ENCODE measurements at places on chromosomes 7 and 10.

GRCh38 chr7:36949711-36950600, 225.7 kb upstream of the AOAH start:
- peaks cover 46% of the 10 kb centered on the region for H3K4me1 ChIP-seq
- no peak overlapping the region for H3K27ac ChIP-seq

GRCh38 chr7:116316838-116317628, 106.7 kb downstream of the TES start:
- no peaks in the 10 kb centered on the region for H3K36me3 ChIP-seq
- no peaks in the 10 kb centered on the region for H3K4me1 ChIP-seq
- peak overlapping the region; percentile 21 for H3K27ac ChIP-seq

DNA sequence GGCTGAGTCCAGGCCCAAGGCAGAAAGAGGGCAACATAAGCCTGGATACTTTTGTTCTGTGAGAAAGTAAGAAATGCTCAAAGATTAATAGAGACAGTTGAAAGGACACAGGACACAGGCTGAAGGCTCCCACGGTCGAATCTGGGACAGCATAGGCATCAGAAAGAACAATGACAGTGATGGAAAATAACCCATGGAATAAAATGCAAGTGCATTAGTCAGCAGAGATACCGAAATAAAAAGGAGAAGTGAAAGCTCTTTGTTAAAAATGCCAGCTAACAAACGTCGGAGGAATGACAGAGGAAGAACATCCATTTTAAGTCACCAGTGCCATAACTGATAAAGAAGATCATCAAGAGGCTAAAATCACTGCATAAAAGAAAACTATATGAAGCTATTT, 19.6 kb upstream of the AGAP5 start:
- H3K27me3 ChIP-seq: no peaks in the 10 kb centered on the region
- peak overlapping the region; percentile 91 for H3K27ac ChIP-seq
- peak overlapping the region; percentile 66 for H3K4me3 ChIP-seq
- no peak for DNase-seq
- peaks cover 15% of the 10 kb centered on the region for H3K4me1 ChIP-seq

GRCh38 chr10:125226005-125226404, 65.6 kb upstream of the CTBP2 start:
- peaks cover 28% of the 10 kb centered on the region for H3K27me3 ChIP-seq
- no peak overlapping the region for H3K4me3 ChIP-seq
- no peak overlapping the region for H3K27ac ChIP-seq
- no peak for DNase-seq
- peaks cover 1% of the 10 kb centered on the region for H3K36me3 ChIP-seq
- no peaks in the 10 kb centered on the region for H3K4me1 ChIP-seq

DNA sequence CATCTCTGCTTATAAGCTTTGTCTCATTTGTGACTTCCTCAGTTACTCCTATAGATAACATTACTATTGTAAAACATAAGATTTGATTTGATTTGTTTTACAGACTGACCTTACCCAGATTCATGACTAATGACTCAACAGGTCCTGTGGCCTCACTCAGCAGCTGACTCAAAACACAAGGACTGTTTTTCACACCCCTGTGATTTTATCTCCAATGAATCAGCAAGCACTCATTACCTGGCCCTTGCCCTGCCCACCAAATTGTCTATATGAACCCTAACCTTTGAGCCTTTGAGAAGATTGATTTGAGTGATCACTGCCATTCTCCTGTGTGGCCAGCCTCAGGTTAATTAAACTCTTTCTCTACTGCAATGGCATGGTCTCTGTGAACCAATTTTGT, 1064.6 kb upstream of the LRRTM3 start:
- H3K27me3 ChIP-seq: no peaks in the 10 kb centered on the region
- H3K27ac ChIP-seq: no peak overlapping the region
- DNase-seq: no peak
- H3K4me1 ChIP-seq: no peaks in the 10 kb centered on the region
- no peak overlapping the region for H3K4me3 ChIP-seq

- DNase-seq: no peak
- no peaks in the 10 kb centered on the region for H3K27me3 ChIP-seq
- no peak overlapping the region for H3K4me3 ChIP-seq
- H3K4me1 ChIP-seq: no peaks in the 10 kb centered on the region
- peaks cover 17% of the 10 kb centered on the region for H3K36me3 ChIP-seq
These were observed 16.6 kb downstream of the ACBD5 start for GRCh38 chr10:27223964-27224363.

DNA sequence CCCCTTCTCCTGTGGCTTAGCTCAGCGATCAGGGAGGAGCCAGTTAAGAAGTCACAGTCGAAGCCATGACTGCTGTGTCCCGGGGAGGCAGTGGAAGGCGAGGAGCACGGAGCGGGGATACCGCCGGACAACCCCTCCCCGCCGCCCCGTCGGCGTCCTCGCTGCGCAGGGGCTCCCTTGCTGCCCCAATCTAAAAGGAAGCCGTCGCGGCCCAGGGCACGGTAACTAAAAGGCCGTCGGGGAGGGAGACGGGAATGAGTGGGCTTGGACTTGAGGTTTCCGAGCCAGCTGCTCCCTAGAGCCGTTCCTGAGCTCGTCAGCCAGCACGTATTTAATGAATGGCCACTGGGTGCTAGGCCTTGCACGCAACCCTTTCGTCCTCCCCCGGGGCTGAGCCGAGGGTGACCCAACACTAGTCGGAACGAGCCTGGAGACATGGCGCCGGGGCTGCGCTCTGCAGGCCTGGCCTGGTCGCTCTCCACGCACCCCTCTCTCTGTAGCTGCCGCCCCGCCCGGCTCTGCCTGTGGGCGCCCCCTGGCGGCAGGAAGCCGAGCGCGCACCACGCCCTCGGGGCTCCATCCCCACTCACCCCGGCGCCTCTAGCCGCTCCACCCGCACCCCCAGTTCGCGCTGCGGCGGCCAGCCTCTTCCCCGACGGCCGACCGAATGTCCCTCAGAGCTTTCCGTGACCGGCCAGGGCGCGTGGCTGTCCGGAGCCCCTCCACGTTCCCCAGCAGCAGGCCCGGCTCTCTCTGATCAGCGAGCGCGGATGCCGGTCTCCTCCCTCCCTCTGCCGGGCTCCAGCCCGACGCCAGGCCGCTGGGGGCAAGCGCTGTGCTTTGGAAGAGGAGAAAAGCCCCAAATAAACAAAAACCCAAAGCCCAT, 29.3 kb upstream of the KCNK18 start:
- H3K36me3 ChIP-seq: no peaks in the 10 kb centered on the region
- peak overlapping the region; percentile 65 for H3K27ac ChIP-seq
- peaks cover 68% of the 10 kb centered on the region for H3K27me3 ChIP-seq
- H3K4me3 ChIP-seq: peak overlapping the region; percentile 6
- peak; percentile 35 for DNase-seq

DNA sequence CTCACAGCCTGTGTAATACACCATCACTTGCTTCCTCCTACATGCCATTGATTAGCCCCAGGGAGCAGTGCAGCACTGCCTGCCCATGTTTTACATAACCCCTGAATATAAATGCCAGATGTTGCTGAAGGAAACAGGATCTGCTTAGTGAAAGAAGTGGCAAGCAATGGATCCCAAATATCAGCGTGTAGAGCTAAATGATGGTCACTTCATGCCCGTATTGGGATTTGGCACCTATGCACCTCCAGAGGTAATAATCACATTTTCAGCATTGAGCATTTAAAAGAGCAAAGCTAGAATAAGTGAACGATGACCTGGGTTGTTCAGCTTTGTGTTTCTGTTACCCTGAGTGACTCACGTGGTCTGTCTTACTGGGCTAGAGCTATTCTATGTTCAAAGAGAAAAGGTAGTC, at the start of gene AKR1C4:
Gene AKR1C4 (plus strand): TSS at position 136 of the 412 bp plus-strand sequence. CDS start 31 bp downstream, at position 167.
- H3K27me3 ChIP-seq: no peaks in the 10 kb centered on the region
- no peaks in the 10 kb centered on the region for H3K4me1 ChIP-seq
- H3K27ac ChIP-seq: no peak within 1 kb of the TSS
- DNase-seq: no peak

DNA sequence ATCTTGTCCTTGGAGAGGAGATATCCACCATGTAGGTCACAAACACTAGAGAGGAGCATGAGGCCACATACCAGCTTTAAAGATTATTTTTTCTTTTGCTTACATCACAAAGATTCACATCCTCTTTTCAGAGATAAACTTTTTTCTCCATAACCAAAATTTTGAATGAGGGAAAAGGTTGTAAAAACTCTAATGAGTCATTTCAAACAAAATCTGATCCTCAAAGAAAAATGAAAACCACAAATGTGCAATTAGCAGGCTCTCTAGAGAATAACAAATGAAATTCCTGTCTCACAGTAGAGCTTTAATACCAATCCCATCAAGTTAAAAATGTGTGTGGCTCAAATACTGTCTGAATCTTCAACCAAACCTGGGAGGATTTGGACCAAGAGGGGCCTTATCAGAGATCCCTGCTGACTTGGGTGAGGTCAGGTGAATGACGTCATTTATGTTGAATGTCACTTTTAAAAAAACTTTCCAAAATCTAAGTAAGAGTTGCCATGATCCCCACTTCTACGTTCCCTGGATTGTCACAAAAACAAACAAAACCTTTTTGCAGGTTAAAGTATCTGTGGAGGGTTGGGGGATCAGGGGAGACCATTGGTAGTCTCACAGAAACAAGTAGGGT, 261.5 kb upstream of the NPSR1 start:
- H3K27ac ChIP-seq: no peak overlapping the region
- DNase-seq: no peak
- no peaks in the 10 kb centered on the region for H3K27me3 ChIP-seq

GRCh38 chr10:125101581-125101980, 58.8 kb downstream of the CTBP2 start:
- no peak overlapping the region for H3K27ac ChIP-seq
- DNase-seq: no peak
- H3K36me3 ChIP-seq: no peaks in the 10 kb centered on the region
- peaks cover 36% of the 10 kb centered on the region for H3K27me3 ChIP-seq
- no peaks in the 10 kb centered on the region for H3K4me1 ChIP-seq

All from stimulated activated naive B cell treated with anti-CD40 and anti-IgM and Interleukin-4, amounts not matched to agents 10 μg/mL and 1 μg/mL and 100 μg/mL, for 72 hours (primary cell).